ENCODE measurements at places on chromosomes 16 and 17.

- no peak for DNase-seq
Measured at GRCh38 chr17:784143-784542, 2.0 kb downstream of the MRM3 start.

DNA sequence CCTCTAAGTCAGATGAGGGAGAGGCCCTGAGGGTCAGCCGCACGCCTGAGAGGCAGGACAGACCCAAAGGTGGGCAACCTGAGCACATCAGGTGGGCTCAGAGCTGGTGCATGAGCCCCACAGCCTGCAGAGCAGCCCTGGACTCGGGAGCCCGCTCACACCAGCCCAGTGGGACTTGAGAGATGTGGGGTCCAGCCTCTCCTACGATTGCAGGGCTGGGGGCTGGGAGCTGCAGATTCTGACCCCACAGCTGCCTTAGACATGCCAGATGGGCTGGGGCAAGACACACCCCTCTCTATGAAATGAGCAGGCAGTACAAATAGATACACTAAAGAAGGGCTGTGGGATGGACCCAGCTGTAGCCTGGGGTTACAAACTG, 77.1 kb upstream of the RBL2 start:
- DNase-seq = no peak

GRCh38 chr16:30655815-30656347, 2.4 kb upstream of the FBRS start:
- DNase-seq = no peak

- peak; percentile 96 for DNase-seq
Measured at GRCh38 chr17:77471984-77472461, 331.3 kb downstream of the SEC14L1 start.

- peak; percentile 75 for DNase-seq
Measured at GRCh38 chr17:31085563-31085962, 9.2 kb upstream of the NF1 start.

DNA sequence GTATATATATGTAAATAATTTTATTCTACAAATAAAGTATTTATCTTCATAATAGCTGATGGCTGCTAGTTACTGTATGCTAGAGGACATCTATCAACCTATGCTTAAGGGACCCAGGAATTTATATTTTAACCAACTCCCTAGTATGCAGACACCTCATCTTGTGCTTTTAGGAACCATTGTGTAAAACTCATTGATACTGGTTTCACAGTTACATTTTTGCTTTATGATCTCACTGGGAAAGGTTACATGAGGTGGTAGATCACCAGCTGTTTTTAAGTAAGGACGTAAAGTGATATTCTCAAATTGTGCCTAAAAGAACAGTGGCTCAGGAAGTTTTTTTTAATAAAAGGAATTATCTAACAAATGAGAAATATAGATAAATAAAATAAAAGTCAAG, 56.4 kb downstream of the VMP1 start:
- peak; percentile 96 for DNase-seq

DNA sequence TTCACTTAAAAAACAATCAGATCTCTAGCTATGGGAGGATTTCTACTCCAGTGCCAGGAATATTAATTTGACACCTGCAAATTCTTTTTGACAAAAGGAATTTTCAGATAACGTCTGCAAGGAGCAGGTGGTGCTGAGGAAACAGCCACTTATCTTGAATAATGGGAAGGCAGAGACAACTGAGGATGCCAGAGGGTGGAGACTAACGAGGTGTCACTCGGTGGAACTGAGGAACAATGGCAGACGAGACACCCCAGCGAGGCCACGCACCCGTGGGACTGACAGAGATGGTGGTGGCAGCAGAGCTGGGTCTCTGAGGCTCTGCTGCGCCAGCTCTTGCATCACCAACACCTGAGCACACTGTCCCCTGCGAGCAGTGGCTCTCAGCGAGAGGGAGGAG, 42.2 kb downstream of the VAC14 start:
- DNase-seq = no peak

DNA sequence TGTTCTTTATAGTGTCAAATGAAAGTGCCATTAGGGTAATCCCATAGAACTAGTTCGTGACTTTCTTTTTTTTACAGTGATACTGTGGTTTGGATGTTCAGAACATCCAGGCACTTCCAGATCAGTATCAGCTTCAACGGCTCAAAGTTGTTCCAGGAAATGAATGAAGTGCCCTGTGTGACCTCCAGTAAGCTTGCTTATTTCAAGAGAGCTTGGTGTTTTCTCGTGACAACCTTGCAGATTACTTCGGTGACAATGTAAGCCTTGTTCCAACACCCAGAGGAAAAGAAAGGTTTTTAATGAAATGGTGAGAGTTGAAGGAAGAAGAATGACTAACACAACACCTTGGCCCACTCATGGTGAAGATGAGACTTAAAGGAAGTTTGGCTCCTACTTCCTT, 16.0 kb upstream of the KCNJ16 start:
- DNase-seq = no peak

DNA sequence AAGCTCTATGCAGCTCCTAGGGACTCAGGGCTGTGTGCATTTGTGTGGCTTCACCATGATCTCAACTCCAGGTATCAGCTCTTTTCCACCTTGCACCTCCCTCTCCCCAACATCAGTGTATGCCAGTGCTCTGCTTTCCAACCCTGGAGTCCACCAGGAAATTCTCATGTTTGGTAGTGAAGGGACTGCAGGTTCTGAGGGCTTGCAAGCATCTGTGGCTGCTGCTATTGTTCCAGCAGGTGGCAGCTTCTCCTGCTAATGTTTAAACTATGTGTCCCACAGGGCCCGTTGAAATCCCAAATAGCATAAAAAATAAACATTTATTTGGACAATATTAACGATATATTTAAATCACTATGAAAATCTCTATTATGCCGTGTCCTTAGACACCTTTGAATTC, 82.0 kb downstream of the RGS9 start:
- peak; percentile 18 for DNase-seq

DNA sequence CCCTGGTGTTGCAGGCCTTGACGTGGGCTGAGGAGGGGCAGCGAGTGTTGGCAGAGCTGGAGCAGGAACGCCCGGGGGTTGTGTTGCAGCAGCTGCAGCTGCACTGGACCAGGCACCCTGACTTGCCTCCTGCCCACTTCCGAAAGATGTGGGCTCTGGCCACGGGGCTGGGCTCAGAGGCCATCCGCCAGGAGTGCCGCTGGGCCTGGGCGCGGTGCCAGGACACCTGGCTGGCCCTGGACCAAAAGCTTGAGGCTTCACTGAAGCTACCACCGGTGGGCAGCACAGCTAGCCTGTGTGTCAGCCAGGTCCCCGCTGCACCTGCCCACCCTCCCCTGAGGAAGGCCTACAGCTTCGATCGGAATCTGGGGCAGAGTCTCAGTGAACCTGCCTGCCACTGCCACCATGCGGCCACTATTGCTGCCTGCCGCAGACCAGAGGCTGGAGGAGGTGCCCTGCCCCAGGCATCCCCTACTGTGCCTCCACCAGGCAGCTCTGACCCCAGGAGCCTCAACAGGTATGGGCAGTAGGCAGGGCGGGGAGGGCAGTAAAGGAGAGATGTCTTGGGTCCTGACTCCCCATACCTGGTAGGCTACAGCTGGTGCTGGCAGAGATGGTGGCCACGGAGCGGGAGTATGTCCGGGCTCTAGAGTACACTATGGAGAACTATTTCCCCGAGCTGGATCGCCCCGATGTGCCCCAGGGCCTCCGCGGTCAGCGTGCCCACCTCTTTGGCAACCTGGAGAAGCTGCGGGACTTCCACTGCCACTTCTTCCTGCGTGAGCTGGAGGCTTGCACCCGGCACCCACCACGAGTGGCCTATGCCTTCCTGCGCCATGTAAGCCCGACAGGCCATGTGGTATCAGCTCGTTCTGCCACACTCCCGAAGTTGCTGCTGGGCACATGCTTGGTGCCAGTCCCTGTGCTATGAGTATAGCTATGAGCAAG, 5.6 kb downstream of the PLEKHG4 start:
- DNase-seq = peak; percentile 50

DNA sequence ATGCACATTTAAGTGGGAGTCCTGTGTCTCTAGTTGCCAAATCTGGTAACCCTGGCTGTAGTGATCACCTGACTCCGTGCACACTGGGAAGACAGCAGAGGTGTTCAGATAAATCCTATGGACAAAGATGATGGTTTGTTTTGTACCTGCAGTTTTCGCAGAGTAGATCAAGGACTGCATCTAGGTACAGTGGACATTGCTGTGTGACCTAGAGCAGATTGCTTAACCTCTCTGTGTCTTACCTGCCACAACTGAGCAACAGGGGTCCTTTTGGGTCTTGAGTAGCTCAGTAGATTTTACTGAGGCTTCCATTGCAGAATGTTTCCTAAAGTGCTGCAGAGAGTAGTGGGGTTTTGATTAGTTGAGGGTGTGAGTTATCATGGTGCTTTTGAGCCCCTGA, 160.8 kb downstream of the SHISA9 start:
- no peak for DNase-seq

- DNase-seq = no peak
Measured at GRCh38 chr16:11152677-11153331, 103.2 kb downstream of the SOCS1 start.
